Stimulated activated CD8-positive, alpha-beta memory T cell treated with anti-CD3 and anti-CD28 coated beads, Interleukin-12 subunit alpha, Interleukin-12 subunit beta, amount 100 ng/mL, for 1 hour (primary cell): ENCODE measurements at places on chromosomes 2 and 18.

DNA sequence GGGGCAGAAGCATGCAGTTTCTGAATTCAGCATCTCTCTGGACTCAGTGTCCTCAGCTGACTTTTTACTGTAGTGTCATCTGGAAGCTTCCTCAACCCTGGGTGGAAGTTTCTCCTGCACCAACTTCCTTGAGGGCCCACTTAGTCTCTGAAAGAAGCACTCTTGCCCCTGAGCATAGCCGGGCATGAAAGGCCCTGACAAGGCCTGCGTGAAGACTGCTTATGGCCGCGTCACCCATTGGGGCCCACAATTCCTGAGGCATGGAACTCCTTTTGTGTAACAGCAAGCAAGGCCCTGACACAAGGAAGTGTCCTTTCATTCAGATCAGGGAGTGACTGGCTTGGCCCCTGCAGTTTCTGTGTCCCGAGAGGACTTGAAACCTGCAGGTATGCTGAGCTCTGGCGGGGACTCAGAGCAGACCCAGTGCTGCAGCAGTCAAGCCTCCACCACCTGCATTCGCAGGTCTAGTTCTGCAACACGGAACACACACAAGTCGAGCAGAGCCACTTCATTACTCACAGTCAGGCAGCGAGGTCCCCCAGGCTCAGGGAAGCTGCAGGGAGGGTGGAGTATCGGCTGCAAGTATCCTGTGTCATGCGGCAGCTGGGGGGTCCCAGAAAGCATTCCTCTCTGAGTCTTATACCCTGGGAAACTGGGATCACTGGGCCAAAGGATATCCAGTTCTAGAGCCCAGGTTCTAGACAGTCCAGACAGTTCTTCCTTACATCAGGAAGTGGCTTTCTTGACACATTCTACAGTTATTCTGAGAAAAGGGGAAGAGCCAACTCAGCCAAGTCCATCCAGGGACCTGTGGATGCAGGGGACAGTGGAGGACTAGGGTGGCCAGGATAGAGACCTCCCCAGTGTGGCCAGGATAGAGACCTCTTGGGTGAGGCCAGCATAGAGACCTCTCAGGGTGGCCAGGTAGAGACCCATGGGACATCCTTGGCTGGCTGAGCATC is 35.6 kb upstream of the PRLH start:
- no peak for DNase-seq

DNA sequence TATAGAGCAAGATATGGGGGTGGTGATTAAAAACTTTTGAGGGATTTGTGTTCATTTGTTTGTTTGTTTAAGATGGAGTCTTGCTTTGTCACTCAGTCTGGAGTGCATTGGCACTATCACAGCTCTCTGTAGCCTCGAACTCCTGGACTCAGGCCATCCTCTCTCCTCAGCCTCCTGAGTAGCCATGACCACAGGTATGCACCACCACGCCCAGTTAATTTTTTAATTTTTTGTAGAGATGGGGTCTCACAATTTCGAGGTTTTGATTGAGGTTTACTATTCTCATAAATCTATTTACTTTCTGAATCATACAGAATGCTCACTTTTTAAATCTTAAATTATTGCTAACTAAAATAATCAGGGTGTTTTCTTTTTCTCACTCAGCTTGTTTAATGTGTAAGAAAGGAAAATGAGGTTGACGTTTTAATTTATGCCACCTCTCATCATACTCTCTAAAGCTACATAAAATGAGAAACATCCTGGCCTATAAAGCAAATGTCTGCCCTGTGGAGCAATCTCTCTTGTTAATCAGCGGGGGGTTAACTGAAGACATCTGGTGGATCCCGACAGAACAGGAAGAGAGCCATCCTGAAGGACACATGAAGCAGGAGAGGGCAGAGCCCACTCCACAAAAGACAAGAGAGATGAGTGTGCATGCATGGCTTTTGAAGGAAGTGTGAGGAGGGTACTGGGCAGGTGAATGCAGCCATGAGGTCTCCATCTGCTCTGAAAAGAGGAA is 589.1 kb upstream of the SLC8A1 start:
- DNase-seq: no peak

DNA sequence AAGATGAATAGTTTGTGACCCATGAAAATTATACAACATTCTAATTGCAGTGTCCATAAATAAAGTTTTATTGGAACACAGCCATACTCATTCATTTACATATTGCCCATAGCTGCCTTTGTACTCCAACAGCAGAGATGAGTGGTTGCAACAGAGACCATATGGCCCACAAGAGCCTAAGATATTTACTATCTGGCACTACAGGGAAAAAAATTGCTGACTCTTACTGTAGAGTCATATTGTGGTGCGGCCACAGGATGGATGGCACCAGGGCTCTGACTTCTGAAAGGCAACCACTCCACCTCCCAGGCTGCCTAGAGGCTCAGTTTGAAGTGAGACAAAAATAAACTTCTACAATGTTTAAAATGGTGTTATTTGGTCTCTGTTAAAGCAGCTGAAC is 404.0 kb upstream of the ATP5MC3 start:
- no peak for DNase-seq

DNA sequence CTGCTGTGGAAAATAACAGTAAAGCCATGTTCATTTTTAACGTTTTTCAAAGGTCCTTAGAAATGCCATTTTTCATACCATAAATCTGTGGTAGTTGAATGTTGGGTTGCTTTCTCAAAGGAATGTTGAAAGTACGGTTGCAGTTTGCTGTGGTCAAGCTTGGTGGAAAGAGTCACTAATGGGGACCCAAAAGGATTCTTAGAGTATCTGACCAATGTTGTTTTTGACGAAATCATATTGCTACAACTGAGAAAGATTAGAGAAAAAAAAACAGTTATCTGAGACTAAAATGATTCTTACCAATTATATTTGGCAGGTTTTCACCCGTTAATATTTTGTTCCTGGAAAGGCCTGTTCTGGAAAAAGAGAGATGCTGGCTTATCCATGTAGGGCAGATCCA is 439.5 kb upstream of the ETAA1 start:
- DNase-seq: no peak

DNA sequence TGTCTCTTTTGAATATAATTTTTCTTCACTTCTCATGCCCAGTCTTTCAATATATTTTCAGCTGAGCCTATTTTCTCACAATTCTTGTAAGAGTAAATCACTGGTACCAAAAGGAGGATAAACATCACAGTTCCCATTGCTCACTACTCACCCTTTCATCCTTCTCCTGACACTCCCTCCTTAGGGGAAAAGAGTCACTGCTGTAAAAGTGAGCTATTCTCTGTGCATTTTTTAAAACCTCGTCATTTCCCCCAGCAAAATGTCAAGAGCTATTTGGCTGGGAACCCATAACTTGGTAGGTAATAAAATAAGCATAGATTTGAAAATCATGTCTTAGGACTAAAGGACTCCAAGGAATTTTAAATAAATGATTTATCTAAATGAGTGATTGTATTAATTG is 340.1 kb upstream of the GYPC start:
- no peak for DNase-seq

GRCh38 chr2:160994141-160995002 is 165.9 kb upstream of the TANK start:
- DNase-seq: peak; percentile 61

GRCh38 chr2:102103992-102104871 is 38.3 kb upstream of the IL1R1 start:
- DNase-seq: peak; percentile 12

DNA sequence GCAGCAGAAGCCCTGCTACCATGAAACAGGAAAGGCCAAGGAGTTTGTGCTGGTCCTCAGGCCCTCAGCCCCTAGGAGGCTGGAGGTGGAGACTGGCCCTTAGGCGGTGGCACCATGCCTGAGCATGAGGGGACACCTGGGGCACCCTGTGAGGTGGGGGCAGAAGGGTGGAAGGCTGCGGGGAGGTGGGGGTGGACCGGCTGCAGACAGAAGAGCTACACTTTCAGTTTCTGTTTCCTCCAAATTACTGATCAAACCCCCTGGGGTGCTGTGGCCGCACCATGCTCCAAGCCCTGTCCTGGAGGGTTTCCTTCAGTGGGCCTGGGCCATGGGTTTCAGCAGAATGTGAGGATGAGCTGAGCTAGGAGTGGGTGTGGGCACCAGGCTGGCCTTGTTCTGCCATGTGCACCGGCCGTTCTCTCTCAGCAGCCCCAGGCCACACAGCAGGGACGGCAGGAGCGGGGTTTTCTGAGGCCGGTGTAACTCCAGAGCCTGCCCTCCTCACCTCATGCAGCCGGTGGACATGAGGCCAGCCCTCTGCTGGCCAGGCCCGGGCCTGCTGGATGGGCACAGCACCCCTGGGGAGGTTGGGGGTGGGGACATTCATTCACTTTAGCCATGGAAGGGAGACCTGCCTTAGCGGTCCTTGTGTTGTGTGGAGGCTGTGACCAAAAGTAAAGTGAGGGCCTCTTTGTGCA is 51.5 kb downstream of the PLEKHB2 start:
- no peak for DNase-seq

DNA sequence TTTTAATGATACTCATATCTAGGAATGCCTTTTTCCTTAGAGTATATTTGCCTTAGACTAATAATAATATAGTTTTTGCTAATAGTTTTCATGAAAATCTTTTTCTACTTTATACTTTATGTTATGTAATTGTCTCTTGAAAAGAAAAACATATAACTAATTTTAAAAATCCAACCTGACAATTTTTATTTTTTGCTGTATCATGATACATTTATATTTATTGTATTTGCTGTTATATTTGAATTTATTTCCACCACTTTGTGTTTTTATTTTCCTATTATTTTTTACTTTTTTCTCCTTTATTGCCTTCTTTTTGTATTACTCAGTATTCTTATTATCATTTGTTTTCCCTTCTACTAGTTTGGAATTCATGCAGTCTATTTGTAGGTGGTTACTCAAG is 85.4 kb downstream of the MBD5 start:
- DNase-seq: no peak

GRCh38 chr2:82650038-82650437 is 1809.0 kb downstream of the SUCLG1 start:
- no peak for DNase-seq

DNA sequence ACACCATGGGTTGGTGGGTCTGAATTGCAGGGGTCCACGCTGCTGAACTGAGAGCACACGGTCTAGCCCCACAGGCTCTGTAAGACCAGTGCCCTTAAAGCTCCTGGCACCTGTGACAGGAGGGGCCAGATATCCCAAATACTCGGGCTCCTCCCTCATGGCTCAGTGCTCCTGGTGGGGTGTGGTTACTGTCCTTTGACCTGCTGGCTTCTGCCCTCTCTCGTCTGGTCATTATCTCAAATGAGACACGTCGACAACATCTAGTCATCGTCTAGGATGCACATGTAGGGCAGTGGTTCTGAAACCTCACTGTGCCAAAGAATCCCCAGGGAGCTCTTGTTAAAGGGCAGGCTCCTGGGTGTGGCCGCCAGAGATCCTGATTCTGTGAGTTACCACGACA is 258.4 kb downstream of the LOXHD1 start:
- DNase-seq: no peak

DNA sequence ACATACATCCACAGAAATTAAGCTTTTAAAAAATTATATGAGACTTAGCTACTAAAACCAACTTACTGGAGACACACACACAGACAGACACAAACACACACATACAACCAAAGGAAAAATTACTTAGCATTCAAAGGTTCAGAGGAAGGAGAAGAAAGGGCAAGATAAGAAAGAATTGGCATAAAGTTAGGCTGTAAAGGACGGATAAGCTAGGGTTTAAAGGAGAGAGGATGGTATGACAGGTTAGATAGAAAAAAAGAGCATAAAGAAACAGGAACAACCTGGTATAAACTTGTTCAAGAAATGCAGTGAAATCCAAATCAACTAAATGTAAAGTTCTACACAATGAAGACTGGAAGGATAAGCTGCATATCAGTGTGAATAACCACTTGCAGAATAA is 73.4 kb downstream of the SLC66A3 start:
- DNase-seq: no peak

DNA sequence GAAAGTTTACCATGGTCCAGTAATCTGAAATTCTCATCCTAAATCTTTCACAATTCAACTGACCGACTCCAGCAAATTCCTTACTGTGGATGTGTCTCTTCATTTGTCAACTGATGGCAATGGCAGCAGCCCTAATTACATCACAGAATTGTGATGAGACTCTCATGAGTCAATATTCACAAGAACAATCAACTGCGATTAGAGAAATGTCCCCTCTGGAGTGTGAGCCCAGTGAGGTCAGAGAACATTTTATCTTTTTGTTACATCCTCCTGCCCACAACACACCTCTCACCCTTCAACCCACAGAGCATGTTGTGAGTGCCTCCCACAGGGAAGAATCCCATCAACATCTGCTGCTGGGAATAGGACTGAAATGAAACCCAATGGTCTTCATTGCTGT is 73.6 kb downstream of the CD226 start:
- DNase-seq: no peak

DNA sequence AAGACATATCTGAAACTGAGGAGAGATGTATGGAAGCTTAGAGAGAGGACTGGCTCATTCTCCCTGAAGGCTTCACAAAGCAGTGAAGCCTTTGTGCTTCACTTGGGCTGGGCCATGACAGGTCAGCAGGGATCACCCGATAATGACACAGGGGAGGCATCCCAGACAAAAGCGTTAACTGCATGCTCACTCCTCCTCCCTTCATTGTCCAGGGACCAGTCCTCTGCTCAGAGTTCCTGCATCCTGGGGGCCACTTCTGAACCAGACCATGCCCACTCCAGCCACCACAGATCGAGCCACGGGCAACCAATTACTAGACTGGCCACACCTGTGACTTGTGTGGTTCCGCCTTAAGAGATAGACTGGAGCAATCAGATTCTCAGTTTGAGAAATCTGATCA is 236.0 kb downstream of the CLIP4 start:
- DNase-seq: no peak

- no peak for DNase-seq
Measured at GRCh38 chr2:112727276-112728028, 6.6 kb downstream of the NT5DC4 start.

- no peak for DNase-seq
Measured at GRCh38 chr18:10473132-10473531, 18.7 kb downstream of the APCDD1 start.
